ENCODE measurements at places on chromosomes 5 and 9.

DNA sequence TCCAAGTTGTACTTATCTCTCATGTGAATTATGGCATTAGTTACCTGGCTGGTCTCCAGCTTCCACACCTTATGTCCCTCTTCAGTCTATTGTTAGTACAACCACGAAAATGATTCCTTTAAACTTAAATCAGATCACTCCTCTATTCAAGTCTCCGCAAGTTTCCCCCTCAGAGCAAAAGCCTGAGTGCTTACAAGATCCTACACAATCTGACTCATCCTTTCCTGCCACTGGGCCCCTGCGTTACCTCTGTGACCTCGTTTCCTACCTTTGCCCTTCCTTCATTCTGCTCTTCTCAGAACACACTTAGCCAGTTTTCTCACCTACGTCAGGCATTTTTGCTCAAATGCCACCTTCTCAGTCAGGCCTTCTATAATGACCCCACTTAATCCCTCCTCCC lies 45.1 kb upstream of the GLIS3 start:
- DNase-seq, result no peak

DNA sequence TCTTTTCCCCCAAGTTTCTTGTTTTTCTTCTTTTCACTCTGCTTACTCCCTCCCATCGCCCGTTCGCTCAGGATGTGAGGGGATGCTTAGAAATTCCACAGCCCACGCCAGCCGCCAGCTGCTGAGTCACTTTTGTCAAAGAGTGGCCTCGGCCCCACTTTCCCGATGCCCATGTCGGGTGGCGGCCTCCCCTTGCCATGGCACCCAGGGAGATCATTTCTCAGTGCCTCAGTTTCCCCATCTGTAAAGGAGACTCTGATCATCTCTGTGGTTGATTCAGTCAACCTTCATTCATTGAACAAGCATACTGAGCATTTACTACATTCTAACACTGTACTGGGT lies 353 bp upstream of the PDGFRB start:
- no peak for DNase-seq

DNA sequence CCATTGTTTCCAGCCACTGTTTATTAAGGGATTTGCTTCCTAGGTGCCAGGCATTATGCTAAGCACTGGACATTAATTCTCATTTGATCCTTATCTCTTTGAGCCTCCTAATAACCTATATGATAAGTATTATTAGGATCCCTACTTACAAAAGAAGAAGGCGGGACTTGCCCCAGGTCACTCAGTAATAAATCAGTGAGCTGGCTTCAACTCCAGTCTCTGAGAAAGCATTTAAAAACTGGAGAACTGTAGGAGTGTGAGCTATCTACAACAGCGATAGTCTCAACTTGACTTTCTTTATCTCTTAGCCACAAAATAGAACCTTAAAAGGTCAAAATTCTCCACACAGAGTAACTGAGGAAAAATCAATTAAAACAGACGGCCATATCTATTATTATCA lies 155.0 kb downstream of the GNAQ start:
- no peak for DNase-seq

DNA sequence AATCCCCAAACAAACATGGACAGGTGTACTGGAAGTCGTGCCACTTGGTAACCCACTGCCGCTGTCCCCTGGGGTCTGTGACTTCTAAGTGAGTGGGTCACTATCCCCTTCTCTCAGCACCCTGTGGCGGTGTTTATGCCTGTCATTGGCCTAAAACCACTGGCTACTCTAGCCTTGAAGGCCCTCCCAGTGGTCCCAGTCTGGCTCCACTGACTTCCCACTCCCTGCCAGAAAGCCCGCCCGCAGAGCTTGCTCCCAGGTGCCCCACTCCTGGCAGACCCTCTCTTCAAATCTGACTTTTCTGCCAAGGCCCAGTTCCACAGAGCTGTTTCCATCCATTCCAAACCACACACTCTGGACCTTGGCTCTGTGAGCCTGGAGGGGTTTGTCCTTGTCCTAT lies 274.5 kb downstream of the HSPA4 start:
- DNase-seq, result no peak

DNA sequence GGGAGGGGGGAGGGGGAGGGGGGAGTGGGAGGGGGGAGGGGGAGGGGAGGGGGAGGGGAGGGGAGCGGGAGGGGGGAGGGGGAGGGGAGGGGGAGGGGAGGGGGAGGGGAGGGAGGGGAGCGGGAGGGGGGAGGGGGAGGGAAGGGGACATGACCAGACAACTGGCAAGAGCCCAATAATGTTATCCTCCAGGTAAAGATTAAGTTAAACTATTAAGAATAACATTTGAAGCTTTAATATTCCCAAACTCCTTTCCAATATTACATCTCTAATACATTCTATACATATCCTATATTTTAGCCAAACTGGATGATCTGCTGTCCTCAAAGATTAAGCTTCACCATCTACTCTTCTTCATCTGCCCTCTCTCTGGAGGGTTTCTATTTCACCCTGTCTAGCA lies 25.8 kb downstream of the C5 start:
- no peak for DNase-seq

GRCh38 chr5:144183254-144183889 lies 12.7 kb downstream of the KCTD16 start:
- no peak for DNase-seq

GRCh38 chr5:2330325-2331130 lies 420.9 kb downstream of the IRX2 start:
- DNase-seq, result no peak

GRCh38 chr5:122846051-122846550 lies 688 bp downstream of the SNX24 start:
- DNase-seq, result peak; percentile 11

DNA sequence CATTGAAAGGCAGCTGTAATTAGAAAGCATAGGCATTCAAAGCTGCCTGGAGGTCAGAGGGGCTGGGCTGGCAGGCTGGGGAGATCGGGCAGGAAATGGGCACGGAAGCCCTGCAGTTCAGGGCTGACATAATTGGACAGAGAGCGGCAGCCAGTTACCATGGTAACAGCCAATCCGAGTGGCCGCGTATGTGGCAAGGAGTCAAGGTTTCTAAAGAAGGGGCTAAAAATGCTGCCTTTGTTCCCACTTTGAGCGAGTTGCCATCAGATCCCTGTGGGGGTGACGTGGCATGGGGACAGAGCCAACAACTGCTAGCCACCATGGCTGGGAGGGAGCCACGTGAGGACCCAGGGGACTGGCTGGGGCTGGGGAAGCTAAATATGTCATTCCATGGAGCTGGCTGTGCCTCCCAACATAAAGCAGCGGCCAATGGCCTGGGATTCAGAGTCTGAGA lies 44.7 kb upstream of the NDFIP1 start:
- DNase-seq, result peak; percentile 50

- no peak for DNase-seq
Measured at GRCh38 chr9:136048560-136049411, 46.3 kb downstream of the NACC2 start.

DNA sequence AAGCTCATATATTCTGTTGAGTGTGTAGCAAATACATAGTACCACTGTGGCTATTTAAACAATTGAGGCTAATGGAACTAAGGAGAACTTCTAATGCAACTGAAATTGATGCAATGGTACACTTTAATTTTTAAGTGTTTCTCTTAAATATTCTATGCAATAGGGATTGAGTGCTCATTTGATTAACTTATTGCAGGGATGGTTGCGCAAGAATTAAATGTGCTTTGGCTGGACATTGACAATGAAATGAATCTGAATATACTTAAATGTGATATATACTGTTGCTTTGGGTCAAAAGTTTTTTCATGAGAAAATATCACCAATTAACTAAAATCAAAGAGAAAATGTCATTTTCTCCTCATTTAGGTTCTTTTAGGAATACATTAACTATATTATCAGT lies 227.1 kb downstream of the ARL15 start:
- no peak for DNase-seq

- no peak for DNase-seq
Measured at GRCh38 chr9:2231829-2232228, 216.7 kb downstream of the SMARCA2 start.

DNA sequence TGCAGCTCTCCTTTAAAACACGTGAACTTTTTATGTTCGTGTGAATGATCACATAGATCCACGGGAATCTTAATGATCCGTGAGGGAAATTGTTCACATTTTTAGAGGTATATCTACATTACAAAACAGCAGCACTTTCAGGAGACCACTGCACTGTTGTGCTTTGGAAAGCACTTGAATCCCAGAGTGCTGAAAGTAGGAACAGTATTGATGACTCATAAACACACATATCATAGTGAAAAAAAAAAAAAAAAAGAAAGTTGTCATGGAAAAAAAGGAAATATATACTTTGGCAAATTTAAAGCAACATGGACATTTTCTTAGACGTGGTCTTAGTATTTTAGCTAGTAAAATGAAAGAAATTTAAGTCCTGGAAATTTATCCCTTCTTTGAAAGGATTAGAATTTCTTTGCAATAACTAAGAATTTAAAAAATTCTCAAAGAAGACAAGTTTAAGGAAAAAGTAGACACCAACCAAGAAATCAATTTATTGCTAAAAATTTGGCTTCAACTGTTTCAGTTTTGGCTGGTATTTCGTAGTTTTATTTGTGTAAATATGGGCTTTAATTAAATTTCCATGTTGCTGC lies 55.4 kb downstream of the ADGRV1 start:
- DNase-seq, result no peak

DNA sequence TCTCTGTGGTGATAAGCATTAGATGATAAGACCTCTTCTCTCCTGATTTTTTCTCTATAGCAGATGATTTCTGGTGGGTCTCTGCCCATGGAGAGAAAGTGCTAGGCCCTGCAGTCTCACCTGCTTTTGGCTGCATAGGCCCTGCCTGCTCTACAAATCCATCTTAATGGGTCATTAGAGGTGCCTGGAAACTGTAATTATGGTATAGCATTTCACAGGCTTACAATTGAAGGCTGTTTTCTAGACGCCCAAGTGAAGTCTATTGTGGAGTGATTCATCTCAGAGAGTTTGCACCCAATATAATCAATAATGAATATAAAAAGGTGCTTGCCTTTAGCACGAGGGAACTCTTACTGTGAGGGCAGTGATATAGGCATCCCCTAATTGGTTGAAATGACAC lies 33.8 kb downstream of the NEUROG1 start:
- no peak for DNase-seq

- no peak for DNase-seq
Measured at GRCh38 chr5:55820488-55820887, 30.7 kb upstream of the IL31RA start.

DNA sequence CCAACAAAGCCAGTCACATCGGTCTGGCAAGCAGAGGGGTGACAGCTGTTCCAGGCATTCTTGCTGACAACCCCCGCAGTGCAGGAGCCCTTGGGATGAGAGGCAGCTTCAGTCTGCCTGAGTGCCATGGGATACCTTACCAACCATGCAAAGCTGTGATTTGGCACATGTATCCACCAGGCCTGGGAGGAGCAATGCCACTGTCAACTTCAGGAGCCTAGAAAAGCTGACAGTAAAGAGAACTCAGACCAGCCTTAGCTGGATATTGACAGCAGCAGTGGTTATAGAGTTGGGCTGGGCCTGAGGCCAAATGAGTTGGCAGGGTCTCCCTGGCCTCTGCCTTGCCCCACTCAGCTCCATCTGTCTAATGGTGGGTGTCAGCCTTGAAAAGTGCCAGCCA lies 10.1 kb upstream of the PLPPR1 start:
- DNase-seq, result no peak

DNA sequence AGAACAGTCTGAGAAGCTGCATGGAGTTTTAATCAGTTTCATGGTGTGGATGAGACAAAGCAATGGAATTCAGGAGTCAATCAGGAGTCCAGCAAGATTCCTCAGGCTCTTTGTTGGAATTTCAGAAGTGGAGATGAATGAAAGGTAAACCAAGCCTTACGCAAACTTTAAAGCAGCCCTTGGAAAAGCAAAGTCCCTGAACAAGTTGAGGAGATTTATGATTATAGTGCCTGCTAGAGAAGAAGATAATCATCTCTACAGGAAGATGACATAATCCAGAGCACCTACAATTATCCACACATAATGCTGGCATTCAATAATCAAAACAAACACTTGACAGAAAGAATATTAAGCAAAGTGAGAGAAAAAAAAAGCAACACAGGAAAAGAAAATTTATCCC lies 1380.1 kb upstream of the NUDT12 start:
- DNase-seq, result no peak

DNA sequence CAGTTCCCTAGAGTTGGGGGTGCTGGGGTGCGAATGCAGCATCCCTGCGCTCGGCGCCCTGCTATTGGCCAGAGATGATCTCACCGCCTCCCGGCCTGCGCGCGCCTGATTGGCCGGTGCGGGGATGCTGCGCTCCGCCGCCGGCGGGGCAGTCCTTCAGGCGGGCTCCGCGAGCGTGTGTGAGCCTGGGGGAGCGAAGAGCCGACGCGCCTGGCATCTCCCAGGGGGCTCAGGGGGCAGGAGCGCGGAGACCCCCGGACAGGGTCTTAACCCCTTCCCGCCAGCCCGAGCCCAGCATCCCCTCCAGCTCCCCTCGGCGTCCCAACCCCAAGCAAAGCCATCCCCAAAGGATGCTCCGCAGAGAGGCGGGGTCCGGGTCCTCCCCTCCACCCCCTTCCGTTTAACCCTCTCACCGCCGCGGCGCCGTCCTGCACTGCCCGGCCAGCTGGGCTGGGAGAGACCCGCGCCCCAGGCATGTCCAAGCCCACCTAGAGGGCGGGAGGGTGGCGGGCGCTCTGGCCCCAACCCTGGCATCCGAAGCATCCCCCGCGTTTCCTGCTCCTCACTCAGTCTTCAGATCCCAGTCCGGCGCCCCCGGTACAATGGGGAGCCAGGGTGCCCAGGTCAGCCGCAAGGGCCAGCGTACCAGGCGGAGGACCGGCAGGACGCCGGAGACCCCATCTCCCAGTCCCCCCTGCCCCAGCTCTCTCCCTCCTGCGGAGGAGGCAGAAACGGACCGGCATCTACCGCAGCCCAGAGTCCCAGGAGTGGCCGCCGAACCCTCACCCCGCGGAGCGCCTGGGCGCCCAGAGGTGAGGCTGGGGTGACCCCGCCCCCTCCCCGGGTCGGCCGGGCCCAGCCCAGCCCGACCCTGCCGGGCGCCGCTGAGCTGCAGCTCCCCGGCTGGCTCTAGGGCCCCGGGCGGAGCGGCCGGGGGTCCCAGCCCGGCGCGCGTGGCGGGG lies 19.3 kb upstream of the TOR2A start:
- peak; percentile 59 for DNase-seq

GRCh38 chr9:113528088-113528487 lies 64.6 kb downstream of the RGS3 start:
- no peak for DNase-seq

DNA sequence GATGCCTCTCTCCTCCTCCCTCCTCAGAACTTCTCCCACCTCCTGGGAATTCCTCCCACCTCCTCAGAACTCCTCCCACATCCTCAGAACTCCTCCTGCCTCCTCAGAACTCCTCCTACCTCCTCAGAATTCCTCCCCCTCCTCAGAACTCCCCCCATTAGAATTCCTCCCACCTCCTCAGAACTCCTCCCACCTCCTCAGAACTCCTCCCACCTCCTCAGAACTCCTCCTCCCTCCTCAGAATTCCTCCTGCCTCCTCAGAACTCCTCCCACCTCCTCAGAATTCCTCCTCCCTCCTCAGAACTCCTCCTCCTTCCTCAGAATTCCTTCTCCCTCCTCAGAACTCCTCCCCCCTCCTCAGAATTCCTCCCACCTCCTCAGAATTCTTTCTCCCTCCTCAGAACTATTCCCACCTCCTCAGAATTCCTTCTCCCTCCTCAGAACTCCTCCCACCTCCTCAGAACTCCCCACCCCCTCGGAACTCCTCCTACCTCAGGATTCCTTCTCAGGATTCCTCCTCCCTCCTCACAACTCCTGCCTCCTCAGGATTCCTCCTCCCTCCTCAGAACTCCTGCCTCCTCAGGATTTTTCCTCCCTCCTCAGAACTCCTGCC lies 23.9 kb downstream of the SLC46A2 start:
- DNase-seq, result no peak
